ENCODE measurements at places on chromosomes 6 and 20.

DNA sequence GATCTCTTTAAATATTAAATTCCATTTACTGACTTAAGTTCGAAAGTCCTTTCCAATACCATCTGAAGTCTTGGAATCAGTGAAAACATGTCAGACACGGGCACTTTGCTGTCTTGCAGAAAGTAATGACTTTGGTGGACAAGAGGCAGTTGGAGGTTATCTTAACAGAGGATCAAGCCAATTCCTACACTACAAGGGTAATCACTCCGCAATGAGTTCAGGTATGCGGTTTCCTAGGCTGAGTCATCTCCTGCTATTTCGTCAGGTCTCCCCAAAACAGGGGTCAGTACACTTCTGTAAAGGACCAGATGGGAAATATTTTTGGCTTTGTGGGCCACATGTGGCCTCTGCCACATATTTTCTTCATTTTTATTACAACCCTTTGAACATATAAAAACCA is 656.6 kb downstream of the KIF16B start:
- DNase-seq, result no peak

DNA sequence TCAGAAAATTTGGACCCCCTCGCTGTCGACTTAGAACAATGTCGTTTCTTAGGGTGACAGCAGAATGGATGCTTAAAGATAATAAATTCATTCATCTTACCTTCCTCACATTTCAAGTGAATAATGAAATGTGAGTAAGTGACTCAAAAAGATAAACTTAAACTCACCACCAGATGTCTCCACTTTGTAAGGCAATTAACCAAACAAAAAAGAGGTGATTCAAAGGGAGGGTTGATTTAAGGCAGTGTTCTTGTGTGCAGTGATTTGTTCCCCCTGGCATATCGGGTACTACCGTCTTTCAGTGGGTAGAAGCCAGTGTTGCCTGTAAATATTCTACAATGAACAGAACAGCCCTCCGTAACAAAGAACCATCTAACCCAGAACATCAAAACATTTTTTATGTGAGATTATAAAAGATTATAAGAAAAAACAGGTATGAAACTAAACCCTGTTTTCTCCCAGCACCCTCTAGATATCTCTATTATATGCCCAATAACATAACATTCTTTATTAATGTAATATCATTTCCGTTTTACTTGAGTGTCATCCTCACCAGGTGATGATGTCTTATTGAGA is 589.7 kb downstream of the CBLN4 start:
- no peak for DNase-seq

GRCh38 chr20:2984956-2985661 is 58.3 kb upstream of the GNRH2 start:
- DNase-seq, result no peak

DNA sequence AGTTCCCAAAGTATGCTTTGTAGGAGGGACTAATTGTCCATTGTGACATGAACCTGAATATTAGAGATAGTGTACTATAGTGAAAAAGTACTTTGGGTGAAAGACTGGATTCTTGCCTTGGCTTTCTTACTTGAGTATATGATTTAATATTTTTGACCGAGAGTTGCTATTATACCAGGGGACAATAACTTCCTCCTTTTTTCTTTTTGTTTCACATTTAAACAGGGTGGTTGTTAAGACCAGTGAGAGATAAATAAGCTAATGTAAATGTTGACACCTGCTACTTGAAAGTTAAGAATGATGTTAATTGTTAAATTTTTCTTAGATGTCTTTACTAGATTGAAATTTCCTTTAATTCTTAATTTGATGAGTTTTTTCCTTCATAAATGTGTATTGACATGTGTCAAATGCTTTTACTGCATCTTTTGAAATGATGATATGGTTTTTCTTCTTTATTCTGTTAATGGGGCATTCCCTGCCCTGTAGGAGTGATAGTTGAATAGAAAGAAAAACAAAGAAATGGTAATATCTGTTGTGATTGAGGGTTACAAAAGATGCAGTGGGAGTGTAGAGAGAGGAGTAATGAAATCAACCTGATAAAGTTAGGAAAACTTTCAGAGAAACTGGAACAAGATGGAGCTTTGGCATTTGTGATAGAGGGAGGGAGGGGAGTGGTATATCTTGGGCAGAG is 48.4 kb downstream of the ZFAND3 start:
- DNase-seq, result no peak

DNA sequence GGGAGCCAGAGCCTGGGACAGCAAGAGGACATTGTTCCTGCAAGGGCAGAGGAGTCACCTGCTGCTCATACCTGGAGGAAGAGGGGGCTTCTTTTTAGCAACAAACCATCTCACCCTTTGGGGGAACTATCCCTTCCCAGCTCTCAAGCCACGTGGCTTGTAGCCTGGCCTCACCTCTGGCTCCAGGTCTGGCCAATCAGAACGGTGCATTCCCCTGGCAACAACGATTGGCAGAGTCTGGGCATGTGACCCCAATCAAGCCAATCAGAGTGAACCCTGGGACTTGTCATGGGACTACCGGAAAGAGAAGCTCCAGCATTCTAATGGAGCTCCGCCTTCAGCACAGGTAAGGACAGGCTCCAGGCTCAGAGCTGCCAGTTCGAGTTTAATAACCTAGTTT is 33.6 kb downstream of the KCNB1 start:
- no peak for DNase-seq

DNA sequence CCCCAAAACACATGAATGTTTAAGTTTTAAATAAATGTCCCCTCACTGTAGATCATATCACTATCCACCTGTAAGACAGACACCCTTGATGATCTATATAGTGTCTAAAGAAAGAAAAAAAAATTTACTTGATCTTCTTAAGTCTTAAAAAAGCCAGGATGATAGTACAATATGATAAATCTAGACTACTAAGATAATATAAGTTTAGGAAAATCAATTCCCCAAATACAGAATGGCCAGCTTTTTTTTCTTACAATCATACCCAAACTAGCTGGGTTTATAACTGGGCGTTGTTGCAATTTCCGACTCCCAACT is 14.4 kb downstream of the ZNF217 start:
- no peak for DNase-seq

- no peak for DNase-seq
Measured at GRCh38 chr20:2051946-2052345, 49.7 kb upstream of the STK35 start.

GRCh38 chr6:93859971-93860370 is 440.6 kb upstream of the EPHA7 start:
- DNase-seq, result no peak

GRCh38 chr6:23775127-23775526 is 350.9 kb upstream of the NRSN1 start:
- no peak for DNase-seq

- DNase-seq, result no peak
Measured at GRCh38 chr6:142935553-142936517, 9.1 kb downstream of the HIVEP2 start.
